ENCODE measurements at places on chromosomes 4 and X.
A peak's percentile ranks its signal among the peaks of the same experiment; 100 is the strongest.

- peak; percentile 87 for DNase-seq
Measured at GRCh38 chr4:42656679-42656943, 294 bp downstream of the ATP8A1 start.

GRCh38 chr4:5412296-5412695, 296.1 kb downstream of the EVC2 start:
- no peak for DNase-seq

- no peak for DNase-seq
Measured at GRCh38 chr4:119082661-119083060, 53.0 kb upstream of the MYOZ2 start.

- no peak for DNase-seq
Measured at GRCh38 chrX:153387345-153387744, 13.8 kb downstream of the PNMA6E start.

DNA sequence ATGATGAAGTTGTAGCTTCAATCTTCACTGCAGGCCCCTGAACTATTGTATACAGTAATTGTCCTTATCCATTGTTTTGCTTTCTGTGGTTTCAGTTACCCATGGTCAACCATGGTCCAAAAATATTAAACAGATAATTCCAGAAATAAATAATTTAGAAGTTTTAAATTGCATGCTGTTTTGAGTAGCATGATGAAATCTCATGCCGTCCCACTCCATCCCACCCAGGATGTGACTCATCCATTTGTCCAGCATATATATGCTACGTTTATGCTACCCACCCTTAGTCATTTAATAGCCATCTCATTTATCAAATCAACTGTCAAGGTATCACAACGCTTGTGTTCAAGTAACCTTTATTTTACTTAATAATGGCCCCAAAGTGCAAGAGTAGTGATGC, 34.5 kb downstream of the IQCM start:
- no peak for DNase-seq

DNA sequence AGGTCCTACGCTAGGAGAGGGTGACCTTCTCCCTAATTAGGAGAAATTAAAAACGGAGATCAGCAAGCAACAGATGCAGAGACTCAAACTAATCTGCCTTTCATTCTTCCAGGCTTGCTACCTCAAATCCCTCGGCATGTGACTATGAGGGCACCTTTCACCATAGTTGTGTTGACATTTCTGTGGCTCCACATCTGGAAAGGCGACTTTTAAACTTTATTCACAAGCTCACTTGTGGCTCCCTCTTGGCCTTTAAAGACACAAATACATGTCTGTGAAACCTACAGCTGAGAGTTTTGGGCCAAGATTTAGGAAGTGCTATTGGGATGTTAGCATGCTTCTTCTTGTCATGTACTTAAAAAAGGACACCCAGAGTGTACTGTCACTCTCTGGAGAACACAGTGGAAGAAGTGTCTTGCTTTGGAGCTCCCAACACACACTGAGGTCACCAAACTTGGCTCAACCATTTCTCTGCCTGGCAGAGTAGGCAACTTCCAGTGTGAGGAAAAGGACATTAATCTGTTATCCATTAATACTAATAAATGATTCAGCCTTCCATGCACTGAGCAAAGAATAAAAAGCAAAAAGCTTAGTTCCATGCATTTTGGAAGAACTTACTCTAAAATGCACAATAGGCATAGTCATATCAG, 60.1 kb downstream of the LDB2 start:
- no peak for DNase-seq

DNA sequence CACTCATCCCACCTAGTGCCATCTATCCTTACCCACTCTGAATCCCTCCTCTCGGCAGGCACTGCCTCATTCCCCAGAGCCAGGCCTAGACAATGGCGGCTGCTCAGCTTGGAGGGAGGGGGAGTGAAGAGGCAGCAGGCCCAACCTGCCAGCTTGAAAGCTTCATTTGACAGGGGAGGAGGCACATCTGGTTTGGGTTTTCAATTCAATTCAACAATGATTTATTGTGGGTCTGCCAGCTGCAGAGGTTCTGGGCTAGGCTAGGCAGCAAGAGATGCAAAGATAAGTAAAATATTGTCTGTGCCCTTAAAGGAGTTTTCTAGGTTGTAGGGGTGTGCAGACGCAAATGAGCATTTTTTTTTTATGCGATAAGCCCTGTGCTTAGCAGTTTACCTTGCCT, 58.5 kb downstream of the RTL9 start:
- DNase-seq: no peak

GRCh38 chrX:8887004-8887403, 85.8 kb upstream of the FAM9A start:
- DNase-seq: no peak

GRCh38 chrX:139930916-139931645, 1.8 kb downstream of the ATP11C start:
- DNase-seq: no peak

DNA sequence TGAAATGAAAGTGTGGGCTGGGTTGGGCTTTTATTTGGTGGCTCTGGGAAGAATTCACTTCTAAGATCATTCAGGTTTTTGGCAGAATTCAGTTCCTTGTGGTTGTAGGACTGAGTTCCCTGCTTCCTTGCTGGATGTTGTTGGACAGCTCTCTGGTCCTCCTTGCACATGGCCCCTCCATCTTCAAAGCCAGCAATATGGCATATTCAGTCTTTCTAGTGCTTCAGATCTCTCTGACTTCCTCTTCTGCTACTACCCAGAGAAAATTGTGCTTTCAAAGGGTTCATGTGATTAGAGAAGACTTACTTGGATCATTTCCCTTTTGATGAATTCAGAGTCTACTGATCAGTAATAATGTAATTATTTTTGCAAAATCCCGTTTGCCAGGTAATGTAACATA, 12.8 kb upstream of the IGFBP7 start:
- DNase-seq: no peak

DNA sequence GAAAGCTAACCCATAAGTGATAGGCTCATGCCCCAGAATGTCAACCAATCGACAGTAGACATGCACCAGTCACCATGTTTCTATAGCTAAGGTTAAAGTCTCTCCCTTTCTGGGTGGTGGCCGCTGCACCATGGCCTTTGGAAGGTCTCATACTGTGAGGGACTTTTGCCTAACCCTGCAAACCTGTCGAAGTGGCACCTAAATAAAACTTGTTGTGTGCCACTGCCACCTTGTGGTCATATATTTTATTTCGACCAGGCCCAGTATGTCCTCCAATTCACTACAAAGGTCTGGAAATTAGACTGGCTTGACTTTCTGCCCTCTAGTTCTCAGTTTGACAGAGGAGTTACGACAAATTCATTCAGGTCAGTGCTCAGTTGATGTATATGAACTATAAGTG, 163.1 kb downstream of the SMARCA1 start:
- DNase-seq: peak; percentile 76

- no peak for DNase-seq
Measured at GRCh38 chrX:70322784-70323183, 32.9 kb downstream of the KIF4A start.

- DNase-seq: no peak
Measured at GRCh38 chr4:147547314-147548056, 66.6 kb downstream of the EDNRA start.

DNA sequence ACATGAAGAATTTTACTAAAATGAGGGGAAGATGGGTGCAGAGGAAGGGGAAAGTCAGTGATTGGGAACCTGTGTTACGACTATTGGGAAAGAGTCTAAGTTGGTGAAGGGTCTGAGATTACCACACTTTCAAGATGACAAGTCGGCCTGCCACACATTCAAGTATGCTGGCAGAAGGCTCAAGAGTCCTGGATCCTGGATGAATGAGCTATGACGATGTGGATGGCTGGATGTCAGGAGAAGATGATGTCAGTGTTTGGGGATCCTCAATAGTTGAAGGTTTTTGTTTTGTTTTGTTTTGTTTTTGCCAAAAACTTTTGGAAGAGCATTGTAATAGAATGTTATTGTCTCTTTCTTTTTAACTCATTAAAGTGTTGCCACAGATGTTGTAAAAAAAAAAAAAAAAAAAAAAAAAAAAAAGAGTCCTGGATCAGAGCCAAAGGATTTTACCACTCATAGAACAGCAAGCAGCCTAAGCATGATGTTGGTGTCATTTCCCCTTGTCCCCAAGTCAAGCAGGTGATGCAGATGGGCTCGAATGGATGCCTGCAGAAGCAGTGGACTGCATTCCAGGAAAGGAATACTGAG, 120.6 kb downstream of the REELD1 start:
- no peak for DNase-seq

GRCh38 chr4:113467581-113467980, 294.0 kb downstream of the CAMK2D start:
- no peak for DNase-seq

- DNase-seq: no peak
Measured at GRCh38 chr4:82201303-82201702, 172.5 kb downstream of the HNRNPD start.

DNA sequence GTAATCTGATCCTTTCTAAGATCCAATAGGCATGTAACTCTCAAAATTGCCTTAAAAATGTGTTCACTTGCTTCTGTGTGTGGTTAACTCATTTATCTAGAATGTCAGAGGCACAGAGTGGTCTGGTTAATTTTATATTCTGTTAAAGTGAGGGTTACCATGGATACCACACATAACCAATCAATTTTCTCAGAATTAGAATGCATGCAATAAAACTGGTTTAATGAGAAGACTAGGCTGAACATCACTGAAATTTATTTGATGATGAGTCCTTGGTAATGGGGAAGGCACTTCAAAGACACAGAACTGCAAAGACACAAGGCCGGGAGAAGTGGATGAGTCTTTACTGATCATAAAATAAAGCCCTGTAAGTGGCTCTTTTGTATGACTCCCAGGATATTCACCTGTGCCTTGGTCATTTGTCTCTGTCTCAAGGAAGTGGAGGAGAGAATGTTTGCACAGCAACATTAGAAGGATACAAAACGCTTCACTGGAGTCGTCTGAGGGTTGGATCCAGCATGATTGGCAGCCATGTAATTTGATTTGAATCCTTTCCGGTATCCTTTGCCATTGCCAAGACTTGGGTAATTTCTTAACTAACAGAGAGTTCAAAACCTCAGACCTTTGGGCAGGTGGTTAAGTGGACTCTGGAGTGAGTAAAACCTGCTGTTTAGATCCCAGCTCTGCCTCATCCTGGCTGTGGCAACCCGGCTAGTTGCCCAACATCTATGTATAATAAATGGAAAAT, 94.0 kb upstream of the RBPJ start:
- no peak for DNase-seq

DNA sequence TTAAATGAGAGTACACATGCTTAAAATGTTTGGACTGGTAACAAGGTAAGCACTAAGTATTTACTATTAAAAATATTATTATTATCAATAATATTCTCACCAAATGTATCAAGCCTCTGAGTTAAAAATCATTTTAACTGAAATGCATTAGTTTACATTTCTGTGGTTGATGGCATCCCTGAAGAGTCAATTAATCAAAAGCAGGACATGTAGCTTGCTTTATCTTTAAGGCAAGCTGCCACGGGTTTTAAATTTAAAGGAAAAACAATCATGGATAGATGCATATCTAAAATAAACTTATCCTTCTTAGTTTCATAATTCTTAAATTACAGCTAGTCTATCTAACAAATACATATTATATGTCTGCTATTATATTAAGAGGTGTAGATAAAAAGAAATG, 584.8 kb upstream of the INTU start:
- no peak for DNase-seq

DNA sequence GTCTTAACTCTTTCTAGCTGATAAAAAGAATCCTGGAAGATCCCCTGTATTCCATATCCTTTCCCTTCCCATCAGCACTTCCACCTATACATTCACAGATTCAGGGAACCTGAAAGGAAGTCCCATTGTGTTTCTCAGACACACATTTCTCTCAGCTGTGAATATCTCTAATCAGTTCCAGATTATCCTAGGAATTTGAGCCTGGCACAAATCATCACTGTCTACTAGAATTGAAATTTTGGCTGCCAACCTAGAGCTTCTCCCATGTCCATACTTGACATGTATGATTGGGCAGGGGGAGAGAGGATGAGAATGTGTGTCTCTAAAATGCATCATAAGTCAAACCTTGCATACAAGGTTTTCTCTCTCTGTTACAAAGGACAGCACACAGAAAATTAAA, 53.1 kb downstream of the NDST3 start:
- DNase-seq: no peak

- DNase-seq: no peak
Measured at GRCh38 chrX:7083468-7084396, 63.8 kb upstream of the STS start.

DNA sequence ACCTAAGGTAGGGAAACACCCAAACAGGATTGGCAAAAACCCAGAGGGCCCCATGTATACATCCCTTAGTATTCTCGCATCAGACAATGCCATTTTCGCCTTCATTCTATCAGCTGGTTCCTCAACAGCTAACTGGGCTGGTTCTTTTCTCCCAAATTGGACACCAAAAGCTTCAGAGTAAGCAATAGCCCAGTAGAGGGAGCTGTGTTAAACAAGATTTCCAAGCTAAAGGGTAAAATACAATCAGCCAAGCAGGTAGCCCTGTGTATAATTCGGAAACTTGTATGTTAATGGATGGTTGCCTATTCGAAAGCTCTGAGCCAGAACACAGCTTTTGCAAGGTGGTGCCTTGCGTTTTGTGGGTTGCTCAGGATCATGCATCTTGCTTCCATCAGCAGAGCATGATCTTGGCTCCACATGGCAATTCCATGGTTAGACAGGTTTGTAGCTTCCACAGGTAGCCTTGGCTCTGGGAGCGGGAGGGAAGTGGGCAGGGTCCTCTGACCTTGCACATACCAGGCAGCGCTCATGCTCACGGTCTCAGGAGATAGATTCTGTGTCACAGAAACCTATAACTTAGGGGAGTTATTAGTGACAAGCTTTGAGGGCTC, 115.2 kb upstream of the LNX1 start:
- DNase-seq: no peak

GRCh38 chr4:1819284-1819683, 26.2 kb downstream of the FGFR3 start:
- no peak for DNase-seq

DNA sequence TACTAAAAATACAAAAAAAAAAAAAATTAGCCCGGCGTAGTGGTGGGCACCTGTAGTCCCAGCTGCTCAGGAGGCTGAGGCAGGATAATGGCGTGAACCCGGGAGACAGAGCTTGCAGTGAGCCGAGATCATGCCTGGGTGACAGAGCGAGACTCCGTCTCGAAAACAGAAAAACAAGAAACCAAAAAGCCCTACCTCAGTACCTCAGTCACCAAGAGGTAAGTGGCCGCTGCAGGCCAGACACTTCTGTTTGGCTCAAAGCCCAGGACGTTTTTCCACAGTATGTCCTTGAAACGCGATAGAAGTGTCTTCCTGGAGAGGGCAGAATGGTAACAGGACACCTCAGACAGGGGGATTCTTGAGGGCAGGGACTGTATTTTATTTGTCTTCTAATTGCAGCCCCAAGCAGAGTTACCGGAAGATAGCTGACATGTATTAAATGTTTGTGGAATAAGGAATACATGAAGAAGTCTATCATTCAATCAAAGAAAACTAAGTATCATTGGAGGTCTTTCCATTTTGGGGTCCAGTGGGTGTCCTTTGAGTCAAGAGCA, 63.6 kb downstream of the CLNK start:
- no peak for DNase-seq

GRCh38 chr4:1856943-1857699, 1.2 kb upstream of the LETM1 start:
- no peak for DNase-seq

- DNase-seq: no peak
Measured at GRCh38 chr4:141233673-141234072, 13.0 kb downstream of the ZNF330 start.

GRCh38 chr4:189785257-189785656, 155.4 kb upstream of the FRG1 start:
- DNase-seq: no peak

- DNase-seq: no peak
Measured at GRCh38 chr4:95594013-95594412, 45.2 kb upstream of the UNC5C start.

- no peak for DNase-seq
Measured at GRCh38 chr4:86788826-86789225, 60.4 kb downstream of the SLC10A6 start.
